ENCODE measurements at places on chromosomes 7 and 10.

GRCh38 chr7:114931656-114932011 is 9.7 kb downstream of the MDFIC start:
- DNase-seq: peak; percentile 43

- peak; percentile 13 for DNase-seq
These were observed 27.6 kb downstream of the WDR86 start for GRCh38 chr7:151382079-151382885.

DNA sequence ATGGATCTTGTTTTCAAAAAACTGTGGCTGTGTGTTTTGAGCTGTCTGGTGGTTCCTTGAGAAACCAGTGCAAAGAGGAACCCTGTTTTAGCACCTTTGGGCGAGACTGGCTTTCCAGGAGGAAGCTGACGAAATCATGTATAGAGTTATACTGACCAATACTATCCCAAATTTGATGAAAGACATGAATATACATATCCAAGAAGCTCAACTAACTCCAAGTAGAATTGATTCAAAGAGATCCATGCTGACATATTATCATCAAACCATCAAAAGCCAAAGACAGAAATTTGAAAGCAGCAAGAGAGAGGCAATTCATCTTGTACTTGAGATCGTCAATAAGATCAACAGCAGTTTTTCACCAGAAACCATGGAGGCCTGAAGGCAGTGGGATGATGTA is 610.7 kb downstream of the DNAJB6 start:
- DNase-seq: no peak

- no peak for DNase-seq
These were observed 348.5 kb downstream of the GRID1 start for GRCh38 chr10:86017841-86018734.

DNA sequence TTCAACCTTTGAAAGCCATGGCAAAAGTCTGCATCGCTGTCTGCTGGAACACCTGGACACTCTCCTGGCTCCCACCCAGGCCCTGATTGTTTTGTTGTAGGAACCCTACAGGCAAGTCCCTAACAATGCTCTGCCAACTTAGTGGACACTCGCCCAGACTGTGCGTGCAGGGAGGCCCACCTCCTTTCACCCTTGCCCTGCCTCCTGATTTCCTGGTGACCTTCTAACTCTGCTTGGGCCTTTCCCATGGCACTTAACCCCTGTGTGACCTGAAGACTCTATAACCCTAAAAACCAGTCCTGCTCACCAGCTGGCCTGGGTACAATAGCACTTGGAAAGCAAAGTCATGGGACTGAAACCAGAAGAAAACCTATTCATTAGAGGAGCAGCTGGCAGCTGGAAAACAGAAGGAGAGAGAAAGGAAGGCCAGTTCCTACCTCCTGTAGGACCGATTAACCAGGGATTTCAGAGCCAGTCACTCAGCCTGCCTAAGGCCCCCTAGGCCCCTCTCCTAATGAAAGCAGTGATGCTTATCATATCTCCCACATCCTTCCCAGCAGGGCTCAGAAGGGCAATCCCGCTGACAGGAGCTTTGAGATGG is 82.7 kb upstream of the KMT2E start:
- DNase-seq: no peak

- no peak for DNase-seq
These were observed 37.4 kb downstream of the PRKAG2 start for GRCh38 chr7:151839451-151839921.

- DNase-seq: no peak
These were observed 343.2 kb downstream of the PTPRN2 start for GRCh38 chr7:158244430-158244829.

GRCh38 chr7:74410772-74411171 is 42.9 kb upstream of the GTF2IRD1 start:
- no peak for DNase-seq

- DNase-seq: no peak
These were observed 26.7 kb upstream of the FGFR2 start for GRCh38 chr10:121624836-121625486.

GRCh38 chr7:131106681-131107336 is 220.9 kb upstream of the MKLN1 start:
- peak; percentile 51 for DNase-seq

GRCh38 chr10:9228771-9229170 is 1174.3 kb downstream of the GATA3 start:
- no peak for DNase-seq

DNA sequence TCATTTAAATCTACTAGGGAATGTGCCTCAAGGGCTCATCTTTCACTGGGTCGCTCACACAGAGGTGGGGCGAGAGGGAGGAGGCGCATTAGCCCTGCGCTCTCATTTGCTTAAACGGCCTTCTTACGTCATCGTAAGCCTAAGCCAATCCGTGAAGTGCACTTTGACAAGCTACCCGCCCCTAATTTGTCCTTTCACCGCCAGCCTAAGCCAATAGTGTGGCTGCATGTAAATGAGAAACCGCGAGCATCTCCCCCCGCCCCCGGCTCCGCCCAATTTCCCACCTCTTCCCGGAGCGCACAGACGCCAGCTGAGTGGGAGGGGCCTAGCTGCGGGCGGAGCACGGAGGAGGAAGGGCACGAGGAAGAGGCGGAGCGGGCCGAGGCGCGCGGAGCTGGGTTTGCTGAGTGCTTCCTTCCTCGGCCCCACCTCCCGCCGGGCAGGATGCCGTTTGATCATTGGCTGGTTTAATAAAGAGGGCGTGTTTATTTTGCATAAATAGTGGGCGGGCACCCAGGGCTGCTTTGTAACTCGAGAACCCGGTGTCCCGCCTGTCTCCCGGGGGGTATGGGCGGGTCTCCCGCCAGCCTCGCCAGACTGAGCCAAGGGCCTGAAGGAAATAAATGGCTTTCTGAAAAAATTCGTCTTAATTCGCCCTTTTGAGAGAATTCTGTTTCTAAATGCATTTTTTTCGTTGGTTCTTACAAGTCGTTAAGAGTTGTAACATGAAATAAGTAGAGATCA is 289.6 kb upstream of the NFE2L3 start:
- peak; percentile 59 for DNase-seq

DNA sequence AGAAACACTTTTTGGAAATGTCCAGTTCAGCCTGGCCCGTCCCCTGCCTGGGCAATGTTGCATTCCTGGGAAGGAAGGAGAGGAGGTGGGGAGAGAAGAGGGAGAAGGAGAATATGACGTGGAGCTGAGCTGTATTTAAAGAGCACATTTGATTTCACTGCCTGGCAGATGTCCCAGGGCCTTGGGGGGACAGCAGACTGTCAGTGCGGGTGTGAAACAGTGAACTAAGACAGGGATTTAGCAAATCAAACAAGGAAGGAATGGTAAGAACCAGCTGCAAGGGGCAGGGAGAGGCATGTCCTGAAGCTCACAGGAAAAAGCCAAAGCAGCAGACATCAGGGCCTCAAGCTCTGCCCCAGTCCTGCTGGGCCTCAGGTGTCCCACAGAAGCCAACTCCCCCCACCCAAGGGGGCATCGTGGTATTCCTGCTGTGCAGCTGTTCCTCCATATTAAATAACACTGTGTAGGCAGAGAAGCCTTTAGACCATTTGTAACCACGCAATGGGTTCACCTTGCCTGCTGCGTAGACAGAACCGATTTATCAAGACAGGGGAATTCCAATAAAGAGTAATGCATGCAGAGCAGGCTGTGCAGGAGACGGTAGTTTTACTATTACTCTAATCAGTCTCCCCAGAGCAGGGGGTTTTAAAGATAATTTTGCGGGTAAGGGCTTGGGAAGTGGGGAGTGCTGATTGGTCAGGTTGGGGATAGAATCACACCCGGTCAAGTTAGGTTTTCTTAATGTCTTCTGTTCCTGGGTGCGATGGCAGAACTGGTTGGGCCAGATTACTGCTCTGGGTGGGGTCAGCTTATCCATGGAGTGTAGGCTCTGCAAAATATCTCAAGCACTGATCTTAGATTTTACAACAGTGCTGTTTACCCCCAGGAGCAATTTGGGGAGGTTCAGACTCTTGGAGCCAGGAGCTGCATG is 18.3 kb downstream of the LEP start:
- no peak for DNase-seq

DNA sequence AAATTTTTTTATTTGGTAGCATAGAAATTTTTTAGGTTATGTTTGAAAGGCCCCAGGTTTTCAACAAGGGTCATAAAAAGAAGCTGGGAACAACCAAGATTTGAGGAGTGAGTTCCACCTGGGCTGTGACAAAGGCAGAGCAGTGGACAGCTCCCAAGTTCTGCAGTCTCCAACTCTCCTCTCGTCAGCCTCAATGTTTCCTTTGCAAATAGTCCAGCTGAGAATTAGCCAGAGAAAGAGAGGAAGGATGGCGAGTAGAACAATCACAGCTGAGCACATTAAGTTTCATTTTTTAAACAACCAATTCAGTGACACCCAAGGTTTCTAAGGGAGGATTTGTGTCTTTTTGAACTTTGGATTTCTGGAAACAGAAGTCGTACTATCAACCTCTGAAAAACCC is 143.2 kb downstream of the NRCAM start:
- no peak for DNase-seq

- no peak for DNase-seq
These were observed 16.1 kb upstream of the PALD1 start for GRCh38 chr10:70462349-70462984.

GRCh38 chr10:34087095-34087418 is 728.0 kb downstream of the PARD3 start:
- DNase-seq: no peak

DNA sequence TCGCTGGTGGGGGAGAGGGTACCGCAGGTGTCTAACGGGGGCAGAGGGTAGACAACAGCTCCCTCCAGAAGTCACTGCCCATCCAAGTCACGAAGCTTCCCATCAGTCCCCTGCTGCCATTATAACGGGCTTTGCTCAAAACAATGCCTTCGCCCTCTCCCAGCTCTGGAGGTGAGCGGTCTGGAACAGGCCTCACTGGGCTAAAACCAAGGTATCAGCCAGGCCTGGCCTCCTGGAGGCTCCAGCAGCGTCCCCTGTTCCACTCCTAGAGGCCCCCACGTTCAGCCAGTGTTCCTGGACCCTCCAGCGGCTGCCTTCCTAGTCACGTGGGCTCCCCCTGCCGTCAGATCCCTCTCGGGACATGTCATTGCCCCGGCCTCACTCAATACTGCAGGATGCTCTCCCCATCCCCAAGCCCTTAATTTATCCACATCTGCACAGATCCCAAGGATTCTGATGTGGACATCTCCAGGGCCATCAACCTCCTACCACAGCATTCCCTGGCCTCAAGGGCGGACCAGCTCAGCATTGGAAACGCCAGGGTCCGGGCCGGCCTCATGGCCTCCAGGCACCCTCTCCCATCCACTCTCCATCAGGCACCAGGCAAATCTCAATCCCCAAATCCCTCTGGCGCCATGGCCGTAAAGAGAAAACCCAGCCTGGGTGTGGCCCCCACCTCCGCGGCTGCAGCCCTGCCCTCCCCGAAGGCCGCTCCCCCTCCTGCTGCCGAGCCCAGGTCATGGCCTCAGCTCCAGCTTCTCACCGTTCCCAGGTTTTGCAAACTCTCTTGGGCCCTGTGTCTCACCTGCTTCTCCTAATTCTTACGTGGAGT is 104.1 kb upstream of the FAM20C start:
- no peak for DNase-seq

DNA sequence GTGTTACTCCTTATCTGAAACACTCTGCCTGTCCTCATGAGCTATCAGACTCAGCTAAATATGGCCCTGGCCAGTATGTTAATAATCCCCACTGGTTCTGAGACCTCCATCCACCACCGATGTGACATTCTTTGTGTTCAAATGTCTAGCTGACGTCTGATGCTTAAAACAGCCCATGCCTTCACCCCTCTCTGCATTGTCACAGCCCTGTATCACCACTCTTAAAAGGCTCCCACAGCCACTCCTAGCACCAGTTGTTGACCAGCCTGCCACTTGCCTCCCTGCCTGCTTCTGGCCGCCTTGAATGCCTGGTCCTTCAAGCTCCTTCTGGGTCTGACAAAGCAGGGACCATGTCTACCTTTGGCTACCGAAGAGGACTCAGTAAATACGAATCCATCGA is at the start of gene LMOD2:
Gene LMOD2, plus strand, starts transcription at position 253 of the 400 bp plus-strand sequence. Its CDS starts 98 bp downstream, at position 351.
- no peak for DNase-seq

- DNase-seq: peak; percentile 76
These were observed 32.2 kb downstream of the DNAJB12 start for GRCh38 chr10:72322280-72323058.

- no peak for DNase-seq
These were observed 161.5 kb upstream of the SH2B2 start for GRCh38 chr7:102125127-102125596.

GRCh38 chr10:108307250-108307924 is 1142.9 kb upstream of the SORCS1 start:
- DNase-seq: no peak

DNA sequence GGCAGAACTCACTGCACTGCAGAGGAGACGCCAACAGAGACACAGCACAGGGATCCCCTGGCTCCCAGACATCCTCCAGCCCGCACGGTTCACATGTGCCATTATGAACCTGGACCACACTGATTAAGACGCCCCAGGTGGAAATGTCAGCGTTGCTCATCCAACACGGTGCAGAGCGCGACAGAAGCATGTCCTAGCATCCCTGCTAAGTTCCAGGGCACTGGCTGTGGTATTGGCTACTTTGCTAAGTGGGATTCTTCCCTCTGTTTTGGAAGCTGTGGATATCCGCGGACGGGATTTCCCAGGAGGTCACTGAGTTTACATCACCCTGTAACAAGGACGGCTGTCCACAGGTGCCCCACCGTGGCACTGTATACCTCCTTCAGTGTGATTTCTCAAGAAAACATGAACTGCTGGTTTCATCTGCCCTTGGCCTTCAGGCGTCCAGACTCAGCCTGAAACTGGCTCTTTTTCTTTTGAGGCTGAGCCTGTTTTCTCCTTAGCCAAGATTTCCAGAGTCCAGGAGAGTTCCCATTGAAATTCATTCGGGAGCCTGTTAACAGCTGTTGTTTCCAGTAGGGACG is 324.0 kb downstream of the WDR37 start:
- no peak for DNase-seq

- no peak for DNase-seq
These were observed 769.3 kb downstream of the KCNMA1 start for GRCh38 chr10:76868098-76868977.

- DNase-seq: no peak
These were observed 509.5 kb downstream of the CCSER2 start for GRCh38 chr10:84837877-84838276.

- no peak for DNase-seq
These were observed 23.7 kb downstream of the PRKAR2B start for GRCh38 chr7:107068156-107068555.

DNA sequence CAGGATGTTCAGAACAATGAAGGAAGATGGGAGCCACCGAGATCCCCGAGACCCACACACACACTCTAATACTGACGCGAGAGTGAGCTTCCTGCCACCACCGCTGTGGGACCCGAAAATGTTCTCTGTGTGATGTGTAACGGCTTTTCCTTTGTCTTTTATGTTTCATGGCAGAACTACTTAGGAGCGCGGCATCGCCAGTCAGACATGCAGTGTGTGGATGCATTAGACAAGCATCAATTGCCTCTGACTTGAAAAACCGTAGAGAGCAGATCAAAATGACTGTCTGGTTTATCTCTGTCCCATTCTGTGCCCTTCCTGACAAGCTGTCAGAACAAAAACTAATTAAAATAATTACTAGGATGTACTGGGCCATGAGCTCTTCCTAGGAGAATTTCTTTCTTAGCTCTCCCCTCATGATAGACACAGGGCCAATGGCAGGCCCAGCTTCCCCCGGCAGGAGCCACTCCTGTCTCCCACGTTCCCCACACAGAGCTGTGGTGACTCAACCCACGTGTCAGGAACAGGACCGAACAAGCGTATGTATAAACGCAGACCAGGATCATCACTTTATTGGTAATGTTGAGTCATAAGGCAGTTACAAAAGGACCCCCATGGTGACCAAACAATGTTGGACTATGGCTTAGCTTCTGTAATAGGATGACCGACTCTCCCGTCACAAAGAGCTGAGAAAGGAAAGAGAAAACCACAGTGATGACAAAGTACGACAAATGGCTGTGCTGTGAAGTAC is 705.0 kb downstream of the PARD3 start:
- no peak for DNase-seq

- DNase-seq: no peak
These were observed 62.4 kb downstream of the COA1 start for GRCh38 chr7:43666938-43667337.

All from activated CD4-positive, alpha-beta T cell treated with anti-CD3 and anti-CD28 coated beads for 4 hours (primary cell).